ENCODE measurements at places on chromosomes 11 and 22.
A peak's percentile ranks its signal among the peaks of the same experiment; 100 is the strongest.

DNA sequence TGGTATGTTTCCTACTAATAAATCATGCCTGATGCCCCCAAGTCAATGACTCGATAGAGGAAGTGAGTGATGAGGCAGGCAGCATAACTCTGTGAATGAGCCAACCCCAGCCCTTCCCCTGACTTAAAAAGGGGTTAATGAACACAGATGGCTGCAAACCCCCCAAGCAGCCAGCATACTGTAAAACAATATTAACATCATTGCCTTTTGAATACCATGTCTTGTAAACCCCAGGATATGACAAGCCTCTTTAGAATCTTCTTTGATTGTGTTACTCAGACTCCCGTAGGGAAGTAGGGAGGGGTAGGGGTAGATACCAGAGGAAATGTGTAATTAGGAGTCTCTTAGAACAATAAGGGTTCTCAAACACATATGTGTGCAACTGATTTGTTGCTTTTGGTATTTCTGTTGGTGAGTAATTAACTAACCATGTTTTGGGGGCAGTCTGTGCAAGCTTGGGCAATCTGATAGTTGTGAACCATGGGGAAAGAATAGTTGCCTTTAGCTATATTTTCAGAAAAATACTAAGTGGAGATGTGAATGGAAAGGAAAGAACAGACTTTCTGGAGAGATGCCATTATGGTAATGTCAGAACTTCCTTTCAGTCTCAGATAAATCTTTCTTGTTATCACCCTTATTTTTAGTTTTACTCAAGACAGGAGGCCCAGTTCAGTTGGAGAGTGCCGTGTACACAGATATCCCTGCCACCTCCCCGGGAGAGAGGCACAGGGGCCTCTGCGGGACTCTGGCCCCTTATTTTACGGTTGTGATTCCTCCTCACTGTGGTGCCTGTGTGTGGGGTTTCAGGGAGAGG lies 701.8 kb downstream of the NTM start:
- DNase-seq: no peak

DNA sequence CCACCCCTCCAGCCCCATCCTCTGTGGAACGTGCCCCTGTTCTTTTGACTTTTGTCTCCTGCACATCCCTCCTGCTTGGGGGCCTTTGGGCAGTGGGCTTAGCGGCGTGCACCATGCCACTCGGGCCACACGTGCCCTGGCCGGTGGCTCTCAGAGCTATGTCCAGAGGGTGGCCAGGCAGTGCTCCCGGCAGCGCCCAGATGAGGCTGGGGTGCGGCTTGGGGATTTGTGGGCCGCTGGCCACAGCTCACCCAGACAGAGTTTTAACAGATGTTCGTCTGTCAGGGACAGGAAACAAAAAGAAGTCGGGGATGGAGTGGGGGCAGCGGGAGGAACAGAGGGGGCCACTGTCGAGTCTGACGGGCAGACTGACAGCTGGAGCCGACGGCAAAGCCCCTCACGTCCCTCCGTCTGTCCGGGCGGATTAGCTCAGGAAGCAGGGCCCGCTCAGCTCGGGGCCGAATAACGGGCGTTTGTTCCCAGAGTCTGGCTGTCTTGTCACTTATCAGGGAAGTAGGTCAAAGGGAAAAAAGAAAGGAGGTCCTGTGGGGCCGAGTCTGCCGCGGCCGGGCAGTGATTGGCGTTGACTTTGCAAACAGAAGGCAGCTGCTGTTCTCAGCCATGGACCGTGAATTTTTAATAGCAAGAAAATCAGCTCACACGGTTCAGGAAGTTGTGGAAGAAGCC lies 61.6 kb downstream of the LRP5 start:
- DNase-seq: no peak

GRCh38 chr11:127607487-127608085 lies 607.0 kb upstream of the KIRREL3 start:
- no peak for DNase-seq

DNA sequence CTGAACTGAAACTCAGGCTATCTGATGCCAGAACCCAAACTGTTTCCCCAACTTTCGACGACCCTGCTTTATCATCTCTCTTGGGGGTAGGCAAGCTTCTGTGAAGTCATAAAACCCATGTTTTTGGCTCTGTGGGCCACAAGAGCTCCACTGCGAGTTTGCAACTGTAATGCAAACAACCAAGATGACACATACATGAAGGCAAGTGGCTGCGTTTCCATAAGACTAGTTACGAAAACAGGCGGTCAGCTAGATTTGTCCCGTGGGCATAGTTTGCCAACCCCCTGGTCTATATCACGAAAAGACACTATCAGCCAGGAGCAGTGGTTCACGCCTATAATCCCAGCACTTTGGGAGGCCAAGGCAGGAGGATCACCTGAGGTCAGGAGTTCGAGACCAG lies 37.5 kb downstream of the TPST2 start:
- no peak for DNase-seq

GRCh38 chr22:49838771-49839717 lies 11.4 kb upstream of the BRD1 start:
- DNase-seq: peak; percentile 88

GRCh38 chr11:32940865-32941264 lies 48.3 kb downstream of the QSER1 start:
- no peak for DNase-seq

- DNase-seq: no peak
Observed at GRCh38 chr11:97351939-97352338, 962.1 kb downstream of the JRKL start.

- no peak for DNase-seq
Observed at GRCh38 chr11:45617871-45618601, 47.4 kb downstream of the CHST1 start.

DNA sequence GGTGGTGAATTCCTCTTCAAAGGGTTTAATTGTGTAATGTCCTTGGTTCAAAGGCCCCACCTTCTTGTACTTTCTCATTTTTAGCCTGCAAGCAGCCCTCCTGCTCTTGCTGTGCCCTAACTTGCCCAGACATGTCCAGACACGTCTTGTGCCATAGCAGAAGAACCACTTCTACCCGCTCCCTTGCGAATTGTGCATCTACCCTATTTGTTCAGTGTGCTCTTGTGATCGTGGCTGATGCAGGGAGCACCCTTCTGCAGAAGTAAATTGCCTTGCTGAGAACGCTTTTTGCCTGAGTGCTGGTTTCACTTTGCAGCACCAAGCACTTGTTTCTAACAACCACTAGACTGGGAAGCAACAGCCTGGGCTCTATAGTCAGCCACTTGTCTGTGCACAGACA lies 249.4 kb downstream of the SBF2 start:
- DNase-seq: no peak

DNA sequence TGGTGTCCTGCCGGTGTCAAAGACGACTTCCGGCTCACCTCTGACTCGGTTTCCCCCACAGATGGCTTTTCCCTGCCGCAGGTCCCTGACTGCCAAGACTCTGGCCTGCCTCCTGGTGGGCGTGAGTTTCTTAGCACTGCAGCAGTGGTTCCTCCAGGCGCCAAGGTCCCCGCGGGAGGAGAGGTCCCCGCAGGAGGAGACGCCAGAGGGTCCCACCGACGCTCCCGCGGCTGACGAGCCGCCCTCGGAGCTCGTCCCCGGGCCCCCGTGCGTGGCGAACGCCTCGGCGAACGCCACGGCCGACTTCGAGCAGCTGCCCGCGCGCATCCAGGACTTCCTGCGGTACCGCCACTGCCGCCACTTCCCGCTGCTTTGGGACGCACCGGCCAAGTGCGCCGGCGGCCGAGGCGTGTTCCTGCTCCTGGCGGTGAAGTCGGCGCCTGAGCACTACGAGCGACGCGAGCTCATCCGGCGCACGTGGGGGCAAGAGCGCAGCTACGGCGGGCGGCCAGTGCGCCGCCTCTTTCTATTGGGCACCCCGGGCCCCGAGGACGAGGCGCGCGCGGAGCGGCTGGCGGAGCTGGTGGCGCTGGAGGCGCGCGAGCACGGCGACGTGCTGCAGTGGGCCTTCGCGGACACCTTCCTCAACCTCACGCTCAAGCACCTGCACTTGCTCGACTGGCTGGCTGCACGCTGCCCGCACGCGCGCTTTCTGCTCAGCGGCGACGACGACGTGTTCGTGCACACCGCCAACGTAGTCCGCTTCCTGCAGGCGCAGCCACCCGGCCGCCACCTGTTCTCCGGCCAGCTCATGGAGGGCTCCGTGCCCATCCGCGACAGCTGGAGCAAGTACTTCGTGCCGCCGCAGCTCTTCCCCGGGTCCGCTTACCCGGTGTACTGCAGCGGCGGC lies 5.5 kb downstream of the B3GNT6 start:
- DNase-seq: peak; percentile 37

DNA sequence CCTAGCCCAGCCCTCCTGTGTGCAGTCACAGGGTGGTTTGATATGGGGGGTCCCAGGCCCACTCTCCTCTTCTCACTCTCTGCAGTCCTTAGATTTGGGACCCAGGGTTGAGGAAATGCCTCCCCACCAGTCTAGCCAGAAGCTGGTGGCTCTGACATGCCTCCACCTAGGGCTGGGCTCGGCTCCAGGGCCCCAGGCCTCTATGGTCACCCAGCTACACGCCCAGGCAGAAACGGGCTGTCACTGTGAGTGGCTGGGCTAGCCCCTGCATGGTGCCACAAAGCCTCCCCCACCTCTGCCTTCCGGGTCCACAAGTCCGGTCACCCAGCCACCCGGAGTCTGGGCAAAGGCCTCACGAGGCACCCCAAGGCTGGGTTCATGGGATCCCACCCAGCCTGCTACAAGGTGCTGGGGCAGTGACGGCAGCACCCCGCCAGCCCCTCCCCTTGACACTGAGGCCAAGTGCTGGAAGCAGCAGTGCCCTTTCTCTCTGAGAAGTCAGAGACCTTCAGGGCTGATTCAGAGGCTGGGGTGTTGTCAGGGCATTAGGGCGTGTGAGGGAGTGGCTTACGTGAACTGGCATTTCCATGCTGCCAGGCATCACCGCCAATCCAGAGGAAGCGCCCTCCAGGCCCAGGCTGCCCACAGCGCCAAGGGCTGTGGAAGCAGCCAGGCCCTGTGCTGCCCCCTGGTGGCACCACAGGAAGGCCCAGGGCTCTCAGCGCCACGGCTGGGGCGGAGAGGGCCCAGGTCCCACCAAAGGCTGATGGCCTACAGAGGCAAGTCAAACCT lies 638 bp upstream of the PITPNM1 start:
- peak; percentile 93 for DNase-seq

- no peak for DNase-seq
Observed at GRCh38 chr11:117690484-117691217, 106.4 kb downstream of the DSCAML1 start.

DNA sequence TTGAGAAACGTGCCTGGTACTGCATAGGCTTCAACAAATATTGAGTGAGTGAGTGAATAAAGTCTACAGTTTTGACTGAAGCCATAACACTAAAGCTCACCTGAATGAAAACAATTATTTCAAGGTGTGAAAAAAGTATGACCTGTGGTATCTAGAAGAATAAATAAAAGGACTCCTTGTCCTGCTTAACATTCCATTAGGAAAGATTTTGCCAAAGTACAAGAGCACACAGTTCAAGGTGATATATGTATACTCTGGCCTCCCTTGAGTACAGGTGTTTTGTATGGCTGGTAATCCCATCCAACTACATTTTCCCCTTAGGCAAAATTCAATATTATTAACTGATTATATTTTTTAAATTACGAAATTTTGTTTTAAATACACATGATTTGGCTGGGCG lies 1.8 kb upstream of the CREBZF start:
- no peak for DNase-seq

DNA sequence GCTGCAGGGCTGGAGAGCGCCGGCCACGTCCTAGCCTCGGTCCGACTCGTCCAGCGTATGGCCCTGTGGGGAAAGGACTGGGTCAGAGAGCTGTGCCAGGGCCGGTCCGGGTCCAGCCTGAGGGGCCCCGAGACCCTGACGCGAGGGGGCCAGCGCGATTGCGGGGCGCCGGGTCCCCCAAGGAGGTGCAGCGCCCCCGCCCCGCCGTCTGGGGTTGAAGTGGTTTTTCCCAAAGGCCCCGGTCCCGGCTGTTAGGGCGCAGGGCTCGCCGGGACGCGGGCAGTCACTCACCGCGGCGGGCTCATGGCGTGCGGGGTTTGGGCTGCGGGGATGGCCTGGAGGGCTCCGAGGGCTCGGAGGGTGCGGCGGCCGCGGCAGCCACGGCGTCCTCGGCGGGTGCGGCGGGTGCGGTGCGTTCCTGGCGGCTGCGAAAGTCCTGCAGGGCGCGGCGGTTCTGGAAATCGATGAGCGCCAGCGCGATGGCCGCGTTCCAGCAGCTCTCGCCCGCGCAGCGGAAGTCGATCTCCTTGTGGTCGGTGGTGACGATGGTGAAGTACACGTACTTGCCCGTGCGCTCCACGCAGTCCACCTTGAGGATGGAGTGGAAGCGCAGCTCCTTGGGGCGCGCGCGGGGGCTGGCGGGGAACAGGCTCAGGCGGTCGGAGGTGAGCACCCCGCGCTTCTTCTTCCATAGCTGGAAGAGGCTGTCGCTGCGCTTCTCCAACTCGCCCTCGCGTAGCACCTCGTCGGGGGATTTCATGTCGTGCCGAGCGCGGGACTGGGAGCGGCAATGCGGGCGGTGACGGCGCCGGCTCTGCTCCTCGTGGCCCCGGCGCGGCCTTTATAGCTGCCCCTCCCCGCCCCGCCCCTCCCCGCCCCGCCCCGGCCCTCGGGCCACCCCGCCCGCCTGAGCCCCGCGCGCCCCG lies at the start of gene PHLDA2:
Gene PHLDA2 (minus strand): TSS at position 816 of the 926 bp plus-strand sequence. CDS start 56 bp downstream, at position 760.
- DNase-seq: peak; percentile 70

DNA sequence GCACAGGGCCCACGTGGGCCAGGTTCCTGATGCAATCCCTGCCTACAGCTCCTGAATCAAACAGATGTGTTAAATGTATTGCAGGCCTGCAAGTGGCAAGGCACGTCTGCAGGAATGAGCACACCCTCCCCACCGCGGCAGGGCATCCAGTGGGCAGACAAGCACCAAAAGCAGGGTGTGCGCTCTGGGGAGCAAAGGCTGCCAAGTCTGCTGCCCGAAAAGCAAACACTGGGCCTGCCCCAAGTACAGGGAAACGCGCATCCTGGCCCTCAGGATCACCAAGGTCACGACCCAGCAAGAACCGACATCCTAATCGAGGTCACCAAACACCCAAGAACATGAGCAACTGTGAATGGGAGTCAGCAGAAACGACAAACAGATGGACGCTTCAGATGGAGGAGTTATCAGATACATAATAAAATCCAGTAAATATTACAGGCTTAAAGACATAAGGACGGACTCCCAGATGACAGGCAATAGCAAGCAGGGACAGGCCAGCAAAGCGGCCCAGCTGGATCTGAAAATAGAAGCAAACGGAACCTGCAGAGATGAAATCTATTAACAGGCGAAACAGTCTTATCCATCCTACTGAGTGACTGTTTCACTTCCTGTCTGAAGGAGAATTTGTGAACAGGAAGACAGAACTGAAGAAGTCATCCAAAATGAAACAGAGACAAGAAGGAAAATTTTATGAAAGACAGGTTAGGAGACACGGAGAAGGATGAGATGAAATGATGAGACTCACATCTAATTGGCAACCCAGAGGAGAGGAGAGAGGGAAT lies 26.7 kb downstream of the CARS1 start:
- DNase-seq: no peak

GRCh38 chr11:57427727-57428082 lies 784 bp upstream of the SLC43A3 start:
- DNase-seq: no peak

DNA sequence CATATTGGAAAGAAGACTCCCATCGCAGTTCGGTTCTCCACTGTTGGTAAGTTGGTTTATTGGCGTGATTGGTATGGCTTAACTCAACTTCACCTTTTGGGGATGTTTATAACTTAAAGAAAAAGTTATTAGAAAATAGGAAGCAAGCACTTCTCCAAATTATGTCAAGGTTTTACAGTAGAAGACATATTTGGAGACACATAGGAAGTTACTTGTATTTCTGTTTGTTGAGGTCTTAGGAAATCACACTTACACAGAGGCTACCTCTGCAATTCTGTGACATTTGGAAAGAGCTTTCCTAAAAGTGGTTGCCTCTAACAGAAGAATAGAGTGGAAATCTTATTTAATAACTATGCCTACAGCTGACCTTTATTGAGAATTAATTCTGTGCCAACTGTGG lies 12.3 kb downstream of the CAT start:
- no peak for DNase-seq

- no peak for DNase-seq
Observed at GRCh38 chr11:15816260-15816871, 540.0 kb downstream of the SOX6 start.

Measured in activated CD4-positive, alpha-beta T cell treated with anti-CD3 and anti-CD28 coated beads, Interleukin-2, amount 50 U/mL, for 48 hours (primary cell).